ENCODE measurements at places on chromosomes 5 and 9. TPM values are rescaled to one million over a fixed set of nuclear protein-coding genes. Genes with fewer than 3 reads are reported as not detected.

ALDOB gene
- total RNA-seq: not detected

TMEM8B gene
- total RNA-seq: 0.20 TPM

SLC1A1 gene
- 0.13 TPM for total RNA-seq

DNA sequence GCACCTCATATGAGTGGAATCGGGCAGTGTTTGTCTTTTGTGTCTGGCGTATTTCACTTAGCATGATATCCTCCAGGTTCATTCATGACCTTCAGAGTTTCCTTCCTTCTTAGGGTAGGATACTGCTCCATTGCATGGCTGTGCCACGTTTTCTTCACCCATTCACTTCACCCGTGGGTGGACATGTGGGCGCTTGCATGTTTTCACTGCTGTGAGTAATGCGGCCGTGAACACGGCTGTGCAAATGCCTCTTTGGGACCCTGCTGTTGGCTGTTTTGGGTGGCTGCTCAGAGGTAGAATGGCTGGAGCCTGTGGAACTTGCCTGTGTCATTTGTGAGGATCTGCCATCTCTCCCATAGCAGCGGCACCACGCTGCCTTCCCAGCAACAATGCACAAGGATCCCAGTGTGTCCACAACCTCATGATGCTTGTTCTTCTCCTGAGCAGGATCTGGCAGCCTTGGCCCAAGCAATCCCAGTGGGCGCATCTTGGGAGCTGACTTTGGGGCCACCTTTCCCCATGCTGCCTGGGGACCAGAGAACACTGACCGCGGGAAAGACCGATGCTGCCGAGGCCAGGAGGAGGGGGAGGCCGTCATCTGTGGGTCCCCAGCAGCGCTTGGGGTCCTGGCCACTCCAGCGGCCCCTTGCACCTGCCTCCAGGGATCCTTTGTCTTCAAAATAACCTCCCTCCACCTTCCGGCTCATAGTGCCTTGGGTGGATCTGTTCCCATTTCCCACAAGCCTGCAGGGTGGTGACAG lies 2.3 kb upstream of the SCGB3A1 start:
- no peak for DNase-seq

DNA sequence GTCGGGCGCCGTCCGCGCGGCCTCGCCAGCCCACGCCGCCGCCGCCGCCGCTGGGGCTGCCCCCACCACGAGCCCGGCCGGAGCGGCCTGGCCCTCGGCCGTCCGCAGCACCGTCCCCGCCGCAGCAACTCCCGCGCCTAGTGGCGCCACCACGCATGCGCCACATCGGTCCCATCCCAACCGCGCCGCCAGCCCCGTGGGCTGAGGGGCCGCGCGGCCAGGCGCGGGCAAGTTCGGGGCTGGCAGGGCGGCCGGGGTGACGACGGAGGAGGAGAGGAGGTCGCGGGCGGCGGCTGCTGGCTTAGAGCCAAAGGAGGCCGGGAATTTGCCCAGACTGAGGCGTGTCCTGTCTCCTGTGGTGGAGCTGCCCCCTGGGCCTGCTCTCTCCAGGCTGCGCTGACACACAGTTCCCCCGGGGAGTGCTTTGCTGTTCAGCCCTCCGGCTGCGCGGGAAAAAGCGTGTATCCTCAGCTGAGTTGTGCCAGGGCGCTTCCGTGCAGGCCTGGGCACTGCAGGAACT lies at the start of gene TUSC1:
TUSC1 (minus strand) TSS at position 298 of the 520 bp plus-strand sequence; CDS start at position 166, 132 bp downstream.
- DNase-seq: peak; percentile 86

GRCh38 chr5:109335114-109335513 lies 74.7 kb downstream of the PJA2 start:
- no peak for DNase-seq

GRCh38 chr5:1748271-1748670 lies 51.4 kb downstream of the MRPL36 start:
- no peak for DNase-seq

- peak; percentile 32 for DNase-seq
Measured at GRCh38 chr9:93670208-93671019, 94.0 kb downstream of the PHF2 start.

All from HT1080 (cell line).